ENCODE measurements at places on chromosomes 4 and X. TPM values are rescaled to one million over a fixed set of nuclear protein-coding genes. Genes with fewer than 3 reads are reported as not detected.
A peak's percentile ranks its signal among the peaks of the same experiment; 100 is the strongest.

DNA sequence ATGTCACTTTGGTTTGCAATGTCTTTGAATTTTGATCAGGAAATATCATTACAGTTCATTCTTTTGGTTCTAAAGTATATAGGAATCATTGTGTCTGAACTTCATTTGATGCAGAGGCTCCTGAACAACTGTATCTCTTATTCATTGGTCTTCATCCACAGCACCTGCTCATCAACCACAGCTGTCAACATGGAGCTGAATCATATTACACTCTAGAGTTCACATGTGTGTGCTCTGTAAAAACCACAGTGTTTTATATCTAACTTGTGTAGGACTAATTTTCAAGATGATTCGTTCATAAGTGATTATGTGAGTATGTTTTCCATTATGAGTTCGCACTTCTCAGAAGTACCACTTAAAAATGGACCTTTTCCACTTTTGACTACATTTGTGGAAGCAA, 643.3 kb upstream of the FAM241A start:
- no peak overlapping the region for H3K27ac ChIP-seq
- no peaks in the 10 kb centered on the region for H3K4me1 ChIP-seq
- no peaks in the 10 kb centered on the region for H3K27me3 ChIP-seq
- H3K36me3 ChIP-seq, result no peaks in the 10 kb centered on the region

DNA sequence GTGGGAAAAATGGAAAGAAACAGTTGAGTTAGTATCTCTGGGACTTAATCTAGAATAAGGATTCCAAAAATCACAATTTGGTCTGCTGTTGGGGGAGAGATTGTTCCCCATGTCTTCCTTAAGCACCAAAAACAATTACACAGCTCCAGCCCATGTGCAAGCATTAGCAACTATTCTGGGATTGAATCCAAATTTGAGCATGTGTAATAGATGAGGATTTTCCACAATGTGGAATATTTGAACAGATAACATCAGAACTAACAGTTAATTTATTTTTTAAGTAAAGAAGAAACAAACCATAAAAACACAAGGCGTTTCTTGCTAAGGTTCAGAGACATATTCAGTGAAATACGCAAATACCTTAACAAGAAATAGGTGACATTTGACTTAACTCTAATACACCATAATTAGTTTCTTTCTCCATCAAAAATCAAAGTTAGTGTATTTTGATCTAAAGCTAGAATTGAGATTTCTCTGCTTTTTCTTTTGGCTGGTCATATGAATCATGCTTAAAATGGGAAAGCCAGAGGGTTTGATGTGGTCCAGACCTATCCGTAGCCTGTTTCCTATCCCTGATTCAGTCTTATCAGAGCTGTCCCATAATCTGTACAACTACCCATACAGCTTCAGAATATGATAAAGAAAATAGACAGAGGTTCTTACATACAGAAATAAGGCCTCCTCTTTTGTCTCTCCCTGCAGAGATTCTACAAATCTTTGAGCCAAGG, 413.4 kb downstream of the PACRGL start:
- H3K4me1 ChIP-seq, result no peaks in the 10 kb centered on the region
- H3K27me3 ChIP-seq, result no peaks in the 10 kb centered on the region
- H3K4me3 ChIP-seq, result no peak overlapping the region
- H3K36me3 ChIP-seq, result no peaks in the 10 kb centered on the region

DNA sequence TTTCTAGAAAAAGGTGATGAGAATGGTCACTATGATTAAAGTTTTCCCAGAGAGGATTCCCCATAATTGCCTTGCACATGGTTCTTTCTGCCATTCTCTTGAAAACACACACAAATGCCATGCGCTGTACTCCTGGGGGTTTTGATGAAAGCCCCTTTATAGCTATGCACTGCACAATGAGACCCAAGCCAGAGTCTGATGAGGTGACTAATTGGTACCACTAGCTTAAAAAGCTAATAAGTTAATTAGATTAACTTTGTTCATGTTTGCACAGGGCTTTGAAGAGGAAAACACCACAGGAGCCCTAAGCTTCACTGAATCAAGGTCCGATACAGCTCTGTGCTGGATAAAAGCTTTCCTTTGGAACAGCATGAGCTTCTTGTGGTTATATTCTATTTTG, 132.2 kb downstream of the NKX6-1 start:
- H3K27me3 ChIP-seq, result no peaks in the 10 kb centered on the region
- H3K36me3 ChIP-seq, result no peaks in the 10 kb centered on the region

- no peak overlapping the region for H3K27ac ChIP-seq
- H3K36me3 ChIP-seq, result no peaks in the 10 kb centered on the region
- DNase-seq, result no peak
- H3K4me1 ChIP-seq, result no peaks in the 10 kb centered on the region
- H3K27me3 ChIP-seq, result no peaks in the 10 kb centered on the region
Measured at GRCh38 chr4:181525634-181526033, 717.6 kb upstream of the TENM3 start.

- H3K4me3 ChIP-seq, result no peak overlapping the region
- no peaks in the 10 kb centered on the region for H3K36me3 ChIP-seq
- no peaks in the 10 kb centered on the region for H3K27me3 ChIP-seq
- peaks cover 3% of the 10 kb centered on the region for H3K4me1 ChIP-seq
- H3K27ac ChIP-seq, result no peak overlapping the region
Measured at GRCh38 chrX:150313514-150313913, 49.6 kb upstream of the MAMLD1 start.

- H3K4me3 ChIP-seq, result no peak overlapping the region
- no peaks in the 10 kb centered on the region for H3K36me3 ChIP-seq
- no peak for DNase-seq
- H3K27me3 ChIP-seq, result no peaks in the 10 kb centered on the region
- H3K27ac ChIP-seq, result no peak overlapping the region
Measured at GRCh38 chr4:16248605-16249004, 22.3 kb upstream of the TAPT1 start.

DNA sequence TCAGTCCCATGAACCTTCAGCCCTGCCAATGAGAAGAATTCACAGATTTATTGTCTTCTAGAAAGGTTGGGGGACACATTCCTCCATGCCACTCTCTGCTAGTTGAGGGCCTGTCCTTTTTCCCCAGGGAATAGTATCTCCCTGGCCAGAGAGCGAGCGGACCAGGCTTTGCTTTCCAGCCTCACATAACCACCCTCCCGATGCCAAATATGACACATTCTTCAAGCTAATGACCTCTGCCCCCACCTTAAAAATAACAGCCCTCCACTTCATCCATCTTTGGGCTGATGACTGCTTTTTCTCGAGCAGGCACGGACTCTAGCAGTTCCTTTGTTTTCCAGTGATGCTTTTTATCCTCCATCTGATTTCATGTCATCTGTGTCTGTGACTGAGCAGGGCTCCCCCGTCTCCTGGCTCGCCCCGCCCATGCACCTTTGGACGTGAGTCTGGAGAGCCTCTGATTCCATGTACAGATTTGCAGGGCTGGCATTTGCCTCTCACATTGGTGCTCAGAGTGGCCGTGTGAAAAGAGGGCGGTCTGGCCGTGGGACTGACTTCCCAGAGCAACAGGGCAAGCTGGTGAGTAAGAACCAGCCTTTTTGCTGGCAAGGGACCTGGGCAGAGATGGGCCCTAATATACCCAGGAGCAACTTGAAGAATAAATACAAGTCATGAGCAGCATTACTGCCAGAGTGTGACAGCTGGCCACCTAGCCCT, 279.8 kb downstream of the BCOR start:
- H3K4me1 ChIP-seq, result peaks cover 30% of the 10 kb centered on the region
- peaks cover 8% of the 10 kb centered on the region for H3K27me3 ChIP-seq
- H3K36me3 ChIP-seq, result no peaks in the 10 kb centered on the region
- H3K4me3 ChIP-seq, result no peak overlapping the region
- DNase-seq, result no peak

DNA sequence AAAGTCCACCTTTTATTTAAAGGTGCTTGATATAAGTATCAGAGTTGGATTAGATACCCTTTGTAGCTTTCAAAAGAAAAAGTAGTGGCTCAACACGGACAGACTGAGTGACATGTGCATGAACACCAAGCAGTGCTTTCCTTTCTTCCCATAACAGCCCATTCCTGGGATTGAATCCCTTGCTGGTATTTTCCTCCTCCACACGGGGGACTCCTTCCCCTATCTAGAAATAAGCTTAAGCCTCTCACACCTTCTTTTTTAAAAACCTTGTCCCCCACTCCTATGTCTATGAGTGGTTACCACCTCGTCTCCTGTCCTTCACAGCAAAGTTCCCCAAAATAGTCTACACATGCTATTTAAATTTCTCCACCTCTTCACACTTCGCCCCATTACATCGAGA, 5.1 kb downstream of the AP1S2 start:
- H3K36me3 ChIP-seq, result peaks cover 40% of the 10 kb centered on the region
- no peak overlapping the region for H3K4me3 ChIP-seq
- no peak overlapping the region for H3K27ac ChIP-seq
- H3K4me1 ChIP-seq, result peaks cover 16% of the 10 kb centered on the region

GRCh38 chrX:101208152-101208905, 11.3 kb upstream of the DRP2 start:
- H3K27me3 ChIP-seq, result no peaks in the 10 kb centered on the region
- H3K4me3 ChIP-seq, result no peak overlapping the region
- H3K36me3 ChIP-seq, result no peaks in the 10 kb centered on the region
- peaks cover 17% of the 10 kb centered on the region for H3K4me1 ChIP-seq
- H3K27ac ChIP-seq, result no peak overlapping the region

- H3K27me3 ChIP-seq, result peaks cover 4% of the 10 kb centered on the region
- H3K4me3 ChIP-seq, result no peak overlapping the region
- no peak for DNase-seq
- H3K36me3 ChIP-seq, result no peaks in the 10 kb centered on the region
Measured at GRCh38 chr4:40514497-40514951, 115.1 kb downstream of the RBM47 start.

DNA sequence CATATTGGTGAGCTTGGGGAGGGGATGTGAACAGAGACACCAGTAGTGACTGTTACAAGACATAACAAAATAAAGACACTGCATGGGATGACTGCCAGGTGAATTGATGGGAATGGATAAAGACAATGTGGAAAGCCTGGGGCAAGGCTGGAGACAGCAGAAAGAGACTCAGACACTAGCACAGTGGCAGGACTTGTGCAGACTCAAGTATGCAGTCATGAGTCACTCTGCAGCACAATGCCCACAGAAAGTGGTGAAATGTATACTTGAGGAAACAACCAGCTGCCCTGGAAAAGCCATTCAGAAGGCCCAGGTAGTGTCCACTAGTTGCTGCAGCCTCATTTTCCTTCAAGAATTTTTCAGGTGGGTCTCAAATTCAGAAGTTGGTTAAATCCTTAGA, 452.3 kb downstream of the MID1IP1 start:
- H3K36me3 ChIP-seq, result no peaks in the 10 kb centered on the region
- H3K27me3 ChIP-seq, result no peaks in the 10 kb centered on the region
- no peak for DNase-seq

DNA sequence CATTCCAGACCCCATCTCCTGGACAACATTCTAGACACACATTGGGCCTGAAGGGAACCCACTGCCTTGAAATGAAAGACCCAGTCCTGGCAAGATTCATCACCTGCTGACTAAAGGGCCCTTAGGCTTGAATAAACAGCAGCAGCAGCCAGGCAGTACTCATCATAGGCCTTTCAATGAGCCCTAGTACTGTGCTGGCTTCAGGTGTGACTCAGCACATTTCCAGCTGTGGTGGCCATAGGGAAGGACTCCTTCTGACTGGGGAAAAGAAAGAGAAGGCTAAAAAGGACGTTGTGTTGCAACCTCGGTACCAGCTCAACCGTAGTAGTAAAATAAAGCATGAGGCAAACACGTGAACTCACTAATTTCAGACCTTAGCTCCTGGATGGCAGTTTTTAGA, 344.0 kb downstream of the ACTRT1 start:
- H3K4me3 ChIP-seq, result no peak overlapping the region
- no peak overlapping the region for H3K27ac ChIP-seq
- no peak for DNase-seq

- H3K36me3 ChIP-seq, result no peaks in the 10 kb centered on the region
- H3K4me1 ChIP-seq, result no peaks in the 10 kb centered on the region
- H3K27ac ChIP-seq, result no peak overlapping the region
- no peak for DNase-seq
- no peak overlapping the region for H3K4me3 ChIP-seq
- no peaks in the 10 kb centered on the region for H3K27me3 ChIP-seq
Measured at GRCh38 chr4:18698119-18698883, 676.7 kb upstream of the LCORL start.

DNA sequence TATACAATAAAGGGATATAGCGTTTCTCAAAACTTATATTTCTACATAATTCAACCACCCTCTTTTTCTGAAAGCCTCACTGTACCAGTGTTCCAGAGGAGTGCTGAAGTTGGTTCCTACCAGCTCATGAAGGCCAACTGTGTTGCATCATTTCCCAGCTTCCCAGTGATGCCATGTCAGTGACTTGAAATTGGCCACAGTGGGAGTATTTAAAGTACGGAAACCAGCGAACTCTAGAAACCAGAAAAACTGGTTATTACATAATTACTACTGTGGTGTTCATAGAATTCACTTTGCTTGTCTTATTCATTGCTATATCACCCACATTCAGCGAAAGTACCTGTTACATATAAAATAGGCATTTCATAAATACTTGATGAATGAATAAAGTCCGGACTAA, 135.4 kb downstream of the GC start:
- no peaks in the 10 kb centered on the region for H3K27me3 ChIP-seq
- H3K27ac ChIP-seq, result no peak overlapping the region
- H3K4me3 ChIP-seq, result no peak overlapping the region
- no peaks in the 10 kb centered on the region for H3K36me3 ChIP-seq
- no peak for DNase-seq

GRCh38 chrX:2694914-2695267, 3.8 kb downstream of the CD99 start:
- peak overlapping the region; percentile 94 for H3K4me3 ChIP-seq
- H3K4me1 ChIP-seq, result peaks cover 68% of the 10 kb centered on the region
- no peaks in the 10 kb centered on the region for H3K27me3 ChIP-seq
- no peak for DNase-seq

DNA sequence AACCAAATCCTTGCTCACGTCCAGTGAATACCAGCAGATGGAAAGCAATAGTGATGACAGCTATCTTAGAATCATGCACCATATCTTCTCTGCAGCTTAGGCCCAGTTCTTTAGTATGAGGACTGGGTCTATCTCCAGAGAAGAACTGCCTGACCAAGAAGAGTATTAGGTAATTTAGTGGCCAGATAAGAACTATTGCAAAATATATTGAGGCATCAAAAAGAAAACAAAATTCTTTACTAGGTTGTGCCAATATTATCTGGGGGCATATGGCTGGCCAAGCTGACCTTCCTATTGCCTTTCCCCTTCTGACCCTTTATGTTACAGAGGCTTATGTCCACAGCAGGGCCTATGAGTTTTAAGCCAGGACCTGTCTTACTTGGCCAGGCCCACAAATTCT, 91.2 kb downstream of the RLIM start:
- no peaks in the 10 kb centered on the region for H3K4me1 ChIP-seq
- H3K27me3 ChIP-seq, result no peaks in the 10 kb centered on the region

GRCh38 chr4:39631700-39632079, 7.0 kb downstream of the SMIM14 start:
- DNase-seq, result no peak
- peaks cover 4% of the 10 kb centered on the region for H3K4me1 ChIP-seq
- H3K36me3 ChIP-seq, result no peaks in the 10 kb centered on the region
- peaks cover 3% of the 10 kb centered on the region for H3K27me3 ChIP-seq
- no peak overlapping the region for H3K4me3 ChIP-seq
- H3K27ac ChIP-seq, result no peak overlapping the region

Gene HAUS7
- 40.5 TPM for total RNA-seq

Gene IL2
- 0.85 TPM for total RNA-seq

Gene DMP1
- not detected for total RNA-seq

Gene ZNF157
- 0.15 TPM for total RNA-seq

Gene TLR1
- 11.7 TPM for total RNA-seq

Gene SASH3
- total RNA-seq, result 229 TPM

Gene PAGE5
- not detected for total RNA-seq

Gene GLUD2
- total RNA-seq, result 0.63 TPM

Gene RAP1GDS1
- 46.1 TPM for total RNA-seq

Gene STAG2
- total RNA-seq, result 87.8 TPM

Gene CD38
- total RNA-seq, result 128 TPM

All from activated CD4-positive, alpha-beta memory T cell treated with anti-CD3 and anti-CD28 coated beads, Interleukin-2, amount 10 ng/mL, durations not matched to agents 7 days and 5 days (primary cell).